Activated CD4-positive, alpha-beta T cell treated with anti-CD3 and anti-CD28 coated beads for 4 hours (primary cell): ENCODE measurements at places on chromosomes 3 and 15.

DNA sequence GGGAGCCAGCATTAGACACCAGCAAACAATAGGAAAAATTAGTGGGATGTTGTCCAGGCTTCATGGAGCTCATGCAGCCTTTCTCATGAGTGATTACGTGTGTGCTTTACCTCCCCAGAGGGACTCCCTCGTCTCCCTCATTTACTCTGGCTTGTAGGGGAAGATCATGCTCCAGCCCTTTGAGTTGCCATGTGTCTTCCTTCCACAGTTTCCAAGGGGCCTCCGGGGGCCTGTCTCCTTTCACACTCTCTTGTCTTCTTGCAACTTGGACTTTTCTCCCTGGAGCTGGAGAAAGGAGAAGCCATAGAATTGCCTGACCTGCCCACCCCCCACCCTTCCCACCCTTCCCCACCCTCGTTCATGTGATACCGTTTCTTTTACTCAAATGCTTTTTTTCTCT lies 98.7 kb downstream of the FAM43A start:
- no peak for DNase-seq

- no peak for DNase-seq
Measured at GRCh38 chr3:43732747-43733425, 42.1 kb downstream of the ABHD5 start.

DNA sequence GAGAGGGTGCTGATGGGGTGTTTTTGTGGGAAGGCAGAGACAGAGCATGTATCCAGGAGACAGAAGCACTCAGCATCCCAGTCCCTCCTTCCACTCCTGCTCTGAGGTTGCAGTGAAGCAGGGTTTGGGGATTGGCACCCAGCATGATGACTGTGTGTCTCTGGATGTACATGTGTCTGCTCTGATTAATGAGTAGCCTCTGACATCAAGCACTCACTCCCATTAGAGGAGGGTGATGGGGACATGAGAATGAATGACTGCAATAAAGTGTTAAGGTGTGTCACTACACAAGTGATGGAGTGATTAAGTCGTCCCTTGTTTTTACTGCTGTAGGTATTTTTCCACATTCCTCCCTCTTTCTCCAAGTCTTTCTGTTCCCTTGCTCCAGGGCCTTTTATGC lies 9.6 kb upstream of the MYZAP start:
- no peak for DNase-seq

GRCh38 chr3:182516597-182517336 lies 276.5 kb upstream of the ATP11B start:
- DNase-seq, result no peak

DNA sequence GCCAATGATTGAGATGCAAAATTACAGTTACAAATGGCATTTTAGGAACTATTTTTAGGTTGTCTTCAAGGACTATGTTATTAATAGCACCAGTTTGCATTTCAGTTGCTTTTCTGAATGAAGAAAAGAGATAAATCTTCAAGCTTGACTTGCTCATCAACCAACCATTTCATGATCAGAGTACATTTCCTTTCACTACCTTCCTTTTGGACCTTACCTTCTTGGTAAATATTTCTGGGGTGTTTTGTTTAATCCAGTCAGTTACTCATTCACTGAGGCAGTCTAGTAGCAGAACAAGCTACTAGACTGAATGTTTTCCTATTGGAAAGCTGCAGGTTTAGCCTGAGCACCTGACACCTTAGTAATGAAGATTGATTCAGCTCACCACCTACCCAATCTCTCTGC lies 8.2 kb downstream of the SLC27A2 start:
- DNase-seq, result no peak

DNA sequence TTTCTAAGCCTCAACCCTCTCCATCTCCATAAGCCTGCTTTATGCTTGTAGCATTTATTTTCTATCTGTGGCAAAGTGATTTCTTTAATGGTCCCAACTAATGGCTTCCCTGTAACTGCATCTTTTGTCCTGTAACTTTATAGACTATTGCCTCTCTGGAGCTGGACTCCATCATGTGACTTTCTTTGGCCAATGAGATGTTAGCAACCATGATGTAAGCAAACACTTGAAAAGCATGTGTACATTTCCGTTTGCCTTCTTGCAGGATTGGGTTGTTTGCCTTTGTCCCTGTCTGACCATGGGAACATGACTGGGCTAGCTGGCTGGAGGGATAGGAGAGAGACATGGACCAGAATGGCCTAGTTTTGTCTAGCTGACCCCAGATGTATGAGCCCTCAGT lies 106.0 kb upstream of the LRIG1 start:
- no peak for DNase-seq

GRCh38 chr3:150673966-150674365 lies 29.8 kb downstream of the ERICH6 start:
- no peak for DNase-seq

- DNase-seq, result no peak
Measured at GRCh38 chr3:135889443-135889842, 76.1 kb upstream of the PPP2R3A start.

DNA sequence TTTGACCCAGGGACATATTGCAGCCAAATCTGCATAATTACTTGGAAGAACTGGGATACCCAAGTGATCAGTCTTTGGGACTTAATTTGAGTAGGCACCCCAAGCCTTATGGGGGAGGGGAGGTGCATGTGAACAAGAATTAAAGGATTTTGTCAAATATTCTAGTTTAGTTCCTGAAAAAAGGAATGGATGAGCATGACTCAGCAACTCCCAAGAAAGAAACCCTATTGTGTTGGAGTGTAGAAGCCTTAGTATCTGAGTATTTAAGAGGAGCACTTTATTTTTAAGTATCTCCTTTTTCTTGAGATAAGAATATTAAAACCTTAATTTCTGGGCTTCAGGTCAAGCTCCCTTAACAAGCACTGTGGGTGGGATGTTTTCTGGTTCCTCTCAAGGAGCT lies 222.4 kb downstream of the CD47 start:
- DNase-seq, result no peak

DNA sequence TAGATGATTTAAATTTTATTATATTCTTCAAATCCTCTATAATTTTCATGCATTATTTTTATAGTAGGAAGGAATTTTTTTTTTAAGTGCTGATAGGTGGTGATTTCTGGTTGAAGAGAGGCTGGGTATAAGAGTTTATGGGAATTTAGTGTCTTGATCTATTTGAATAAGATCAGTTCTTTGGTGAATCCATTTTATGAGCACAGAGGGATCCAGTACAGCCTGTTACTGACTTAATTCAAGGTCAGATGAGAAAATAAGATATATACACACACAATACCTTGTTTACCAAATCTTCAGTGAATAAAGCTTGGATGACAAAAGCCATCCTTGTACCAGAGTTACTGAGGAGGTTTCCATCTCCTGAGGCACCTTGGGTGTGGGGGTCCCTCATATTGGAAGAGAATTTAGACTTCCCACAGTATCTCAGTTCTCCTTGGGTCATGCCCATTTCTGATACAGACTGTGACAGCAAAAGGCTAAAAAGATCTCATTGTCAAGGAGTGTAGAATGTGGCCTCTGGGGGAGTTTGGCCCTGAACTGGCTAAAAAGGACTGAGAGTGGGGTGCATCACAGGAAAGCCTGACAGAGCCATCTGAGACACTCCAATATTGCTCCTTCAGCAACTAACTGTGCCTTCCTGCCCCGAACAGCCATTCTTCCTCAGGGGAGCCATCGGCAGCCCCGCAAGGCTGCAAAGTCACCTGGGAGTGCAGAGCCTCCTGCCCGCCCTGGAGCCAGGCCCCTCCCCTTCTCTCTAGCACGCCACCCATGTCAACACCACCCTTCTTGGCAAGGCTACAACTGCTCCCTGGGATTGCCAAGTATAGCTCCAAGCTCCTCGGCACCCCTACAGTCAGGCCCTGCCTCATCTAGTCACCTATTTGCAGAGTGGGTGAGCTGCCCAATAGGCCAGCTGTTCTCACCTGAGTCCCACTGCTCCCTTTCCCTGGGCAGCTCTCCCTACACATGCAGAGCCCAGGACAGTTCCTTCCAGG lies 43.1 kb upstream of the HACD2 start:
- no peak for DNase-seq

GRCh38 chr3:54859184-54859583 lies 68.7 kb downstream of the LRTM1 start:
- no peak for DNase-seq

DNA sequence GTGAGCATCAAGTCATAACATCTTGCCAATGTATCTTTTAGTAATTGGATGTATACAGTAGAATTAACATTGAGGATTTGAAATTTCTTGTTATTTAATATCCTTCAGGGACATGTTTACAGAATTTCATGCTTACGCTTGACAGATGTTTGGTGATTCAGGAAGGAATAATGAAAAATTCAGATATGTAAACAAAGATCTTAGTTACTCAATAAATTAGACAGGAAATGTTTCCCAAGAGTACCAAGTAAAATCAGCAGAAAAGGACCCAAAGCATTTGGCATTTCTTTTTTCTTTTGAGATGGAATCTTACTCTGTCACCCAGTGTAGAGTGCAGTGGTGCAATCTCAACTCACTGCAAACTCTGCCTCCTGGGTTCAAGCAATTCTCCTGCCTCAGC lies 4.7 kb upstream of the COL6A5 start:
- DNase-seq, result no peak

GRCh38 chr15:52163321-52164190 lies 27.6 kb downstream of the GNB5 start:
- no peak for DNase-seq

DNA sequence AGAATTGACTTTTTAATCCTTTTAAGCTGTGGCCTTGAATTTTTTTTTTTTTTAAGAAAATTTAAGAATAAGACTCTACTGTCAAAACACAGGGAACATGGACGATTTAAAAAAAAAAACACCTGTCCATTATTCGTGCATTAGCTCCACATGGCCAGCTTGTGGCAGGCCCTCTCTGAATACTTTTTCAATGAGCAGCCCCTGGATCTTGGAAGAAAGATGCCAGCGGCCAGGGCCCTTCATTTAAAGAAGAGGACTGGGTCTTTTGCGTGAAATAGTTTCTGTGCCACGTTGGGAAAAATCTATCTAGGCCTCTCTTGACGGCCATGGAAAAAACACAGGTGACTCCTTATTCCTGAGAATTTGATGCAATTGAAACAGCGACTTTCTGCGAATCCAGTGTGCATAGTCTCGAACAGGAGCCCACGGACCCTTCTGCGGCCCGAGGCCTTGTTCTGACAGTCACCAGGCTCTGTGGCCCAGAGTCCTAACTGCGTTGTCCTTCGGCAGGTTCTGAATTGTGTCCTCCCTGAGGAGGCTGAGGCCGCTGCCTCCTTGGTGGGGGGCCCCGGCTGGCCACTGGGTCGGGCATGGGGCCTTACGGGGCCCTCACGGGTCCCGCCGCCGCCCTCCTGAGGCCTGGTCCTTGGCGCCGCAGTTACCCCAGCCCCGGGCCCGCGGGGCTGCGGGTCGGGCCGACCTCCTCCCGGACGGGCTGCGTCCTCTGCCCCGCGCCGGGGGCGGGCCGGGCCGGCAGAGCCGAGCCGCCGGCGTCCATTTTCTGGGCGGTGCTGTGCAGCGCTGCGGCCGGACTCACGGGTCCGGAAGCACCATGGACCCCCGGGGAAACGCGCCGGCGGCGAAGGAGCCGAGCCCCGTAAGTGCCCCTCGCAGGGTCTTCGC lies 33.5 kb downstream of the ZBTB38 start:
- DNase-seq, result no peak

DNA sequence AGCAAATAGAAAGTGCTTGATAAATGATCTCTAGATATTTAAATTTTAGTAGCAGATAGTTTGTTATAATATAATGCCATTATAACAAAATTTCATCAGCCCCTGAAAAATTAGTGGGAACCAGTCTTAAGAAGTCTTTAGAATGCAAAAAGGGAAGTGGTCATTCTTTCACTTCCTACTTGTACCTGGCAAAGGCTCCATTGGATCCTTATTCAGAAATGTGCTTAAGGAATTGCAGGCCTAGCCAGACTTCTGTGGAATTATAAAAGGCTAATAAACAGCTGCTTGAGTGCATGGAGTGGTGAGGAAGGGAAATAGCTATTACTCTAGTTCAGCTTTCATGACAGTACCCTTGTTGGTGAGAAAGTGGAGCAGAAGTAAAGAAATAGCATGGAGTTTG lies 24.2 kb downstream of the PPM1L start:
- no peak for DNase-seq

- no peak for DNase-seq
Measured at GRCh38 chr3:149384911-149385321, 7.5 kb upstream of the TM4SF1 start.

GRCh38 chr3:131701153-131701770 lies 198.5 kb upstream of the MRPL3 start:
- DNase-seq, result no peak

DNA sequence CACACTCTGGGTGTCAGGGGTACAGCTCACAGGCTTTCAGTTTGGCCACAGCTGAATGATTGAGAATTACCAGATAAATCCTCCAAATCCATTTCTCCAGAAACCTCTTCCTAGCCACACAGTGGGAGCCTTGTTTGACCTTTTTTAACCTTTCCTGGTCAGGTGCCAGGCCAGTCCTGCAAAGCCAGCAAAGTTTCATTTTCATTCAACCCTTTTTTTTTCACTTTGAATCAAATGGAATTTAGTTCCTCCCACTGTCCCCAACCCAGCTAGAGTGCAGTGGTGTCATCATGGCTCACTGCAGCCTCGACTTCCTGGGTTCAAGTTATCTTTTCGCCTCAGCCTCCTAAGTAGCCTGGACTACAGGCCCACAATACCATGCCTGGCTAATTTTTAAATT lies 67.8 kb downstream of the NSUN3 start:
- no peak for DNase-seq

- DNase-seq, result no peak
Measured at GRCh38 chr3:54283470-54283869, 161.1 kb downstream of the CACNA2D3 start.

DNA sequence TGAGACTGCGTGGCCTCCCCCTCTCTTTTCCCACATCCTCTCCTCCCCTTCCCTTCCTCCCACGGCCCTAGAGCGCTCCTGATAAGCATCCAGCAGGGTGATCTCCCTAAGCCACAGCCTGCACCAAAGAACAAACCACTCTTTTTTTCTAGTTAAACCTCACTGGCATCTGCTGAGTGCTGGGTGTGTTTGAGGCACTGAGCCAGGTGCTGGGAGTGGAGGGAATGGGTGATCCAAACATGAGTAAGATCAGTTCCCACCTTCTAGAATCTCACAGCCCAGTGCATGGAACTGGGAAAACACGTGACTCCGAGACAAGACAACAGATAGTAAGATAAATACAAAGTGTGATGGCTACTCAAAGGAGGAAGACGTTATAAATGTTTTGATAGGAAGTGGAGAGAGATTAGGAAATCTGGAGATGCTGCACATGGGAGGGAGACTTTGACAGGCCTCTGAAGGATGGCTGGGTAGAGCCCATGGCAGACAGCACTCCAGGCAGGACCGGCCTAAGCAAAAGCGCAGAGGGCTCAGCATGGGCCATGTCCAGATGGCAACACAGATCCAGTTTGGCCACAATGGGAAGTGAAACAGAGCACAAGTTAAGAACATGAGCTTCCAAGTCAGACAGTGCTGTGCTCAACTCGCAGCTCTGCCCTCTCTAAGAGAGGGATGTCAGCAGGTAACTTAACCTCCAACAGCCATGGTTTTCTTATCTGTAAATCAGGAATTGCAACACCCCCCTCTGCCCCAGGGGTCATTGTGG lies 55.6 kb downstream of the CCR3 start:
- DNase-seq, result no peak
